HFFc6 (cell line): ENCODE measurements at places on chromosomes 16 and 17. TPM values are rescaled to one million over a fixed set of nuclear protein-coding genes. Genes with fewer than 3 reads are reported as not detected.

DNA sequence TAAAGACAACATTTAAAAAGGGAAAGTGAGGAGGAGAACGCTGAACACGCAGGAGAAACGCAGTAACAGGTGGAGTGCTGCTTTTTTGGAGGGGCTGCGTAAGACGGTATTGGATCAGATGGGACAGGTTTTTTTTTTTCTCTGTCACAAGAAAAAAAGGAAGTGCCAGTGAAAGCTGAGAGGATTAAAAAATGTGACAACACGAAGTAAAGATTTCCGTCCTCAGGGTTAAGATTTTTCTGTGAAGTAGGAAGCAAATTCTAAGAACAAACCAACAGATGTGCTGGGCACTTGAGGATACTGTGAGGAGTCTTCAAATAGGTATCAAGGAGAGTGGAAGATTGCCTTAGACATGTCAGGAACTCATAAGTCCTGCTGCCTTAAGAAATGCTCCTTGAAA lies 5.8 kb upstream of the ABCA9 start:
- DNase-seq: no peak

GRCh38 chr17:73722165-73722564 lies 77.9 kb upstream of the SDK2 start:
- no peak for DNase-seq

- DNase-seq: no peak
These were observed 36.9 kb downstream of the SOCS3 start for GRCh38 chr17:78322858-78323455.

- DNase-seq: no peak
These were observed 5.8 kb upstream of the VPS35L start for GRCh38 chr16:19549673-19550072.

GRCh38 chr17:11182430-11182829 lies 58.6 kb upstream of the SHISA6 start:
- no peak for DNase-seq

- no peak for DNase-seq
These were observed 24.8 kb upstream of the PIK3R6 start for GRCh38 chr17:8892338-8892690.

DNA sequence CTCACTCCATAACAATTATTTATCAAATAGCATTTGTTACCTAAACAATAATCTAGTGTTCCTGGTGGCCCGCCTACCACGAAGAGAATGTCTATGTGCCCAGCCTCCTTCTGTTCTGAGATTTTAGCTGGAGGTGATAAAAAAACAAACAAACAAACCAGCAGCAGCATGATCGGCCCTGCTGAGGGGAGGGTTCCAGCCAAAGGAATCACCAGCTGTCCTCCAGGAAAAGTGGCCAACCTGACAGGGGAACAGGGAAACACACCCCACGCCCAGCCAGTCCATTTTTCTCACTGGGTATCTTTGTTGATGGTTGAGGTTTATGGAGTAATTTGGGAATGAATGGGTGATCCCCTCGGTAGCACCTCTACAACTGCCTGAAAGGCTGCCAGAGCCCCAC lies 203.0 kb upstream of the DYNLRB2 start:
- DNase-seq: no peak

DNA sequence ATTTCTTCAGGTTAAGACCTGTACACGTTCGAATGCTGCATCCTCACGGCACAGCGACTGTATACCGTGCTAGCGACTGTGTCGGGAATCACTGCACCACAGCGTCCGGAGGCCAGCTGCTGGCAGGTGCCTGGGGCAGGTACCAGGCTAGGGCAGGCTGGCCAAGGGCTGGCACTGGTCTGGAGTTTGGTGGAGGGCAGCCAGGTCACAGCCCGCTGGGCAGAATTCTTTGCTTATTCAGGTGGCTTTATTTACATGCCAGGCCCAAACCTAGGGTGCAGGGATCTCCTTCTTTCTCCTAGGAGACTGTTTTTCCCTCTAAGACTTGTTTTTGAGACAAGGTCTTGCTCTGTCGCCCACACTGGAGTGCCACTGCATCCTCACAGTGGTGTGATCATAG lies 37.9 kb downstream of the COTL1 start:
- no peak for DNase-seq

- DNase-seq: no peak
These were observed 3.9 kb downstream of the CNGB1 start for GRCh38 chr16:57966986-57967385.

GRCh38 chr16:65788434-65789140 lies 577.9 kb upstream of the CDH5 start:
- DNase-seq: no peak

DNA sequence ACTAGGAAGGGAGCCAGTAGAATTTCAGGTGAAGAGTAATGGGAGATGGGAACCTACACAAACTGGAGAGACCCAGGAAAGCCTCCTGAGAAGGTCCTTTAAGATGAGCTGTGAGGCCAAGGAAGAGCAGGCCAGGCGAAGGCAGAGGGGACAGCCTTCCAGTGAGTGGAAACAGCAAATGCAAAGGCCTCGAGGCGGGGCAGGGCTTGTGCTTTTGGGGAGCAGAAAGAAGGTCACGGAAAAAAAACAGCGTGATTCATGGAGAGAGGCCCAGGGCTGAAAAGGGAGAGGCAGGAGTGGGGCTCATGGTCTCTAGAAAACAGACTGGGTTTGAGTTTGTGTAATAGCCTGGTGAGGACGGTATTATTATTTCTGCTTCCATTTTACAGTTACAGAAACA lies 386.5 kb upstream of the ASIC2 start:
- DNase-seq: no peak

- DNase-seq: no peak
These were observed 1.6 kb downstream of the IL21R start for GRCh38 chr16:27403601-27403992.

The RCVRN gene
- 0.18 TPM in 1 of 3 replicates, not detected in the others for total RNA-seq

The FBXO39 gene
- total RNA-seq: not detected in 3 replicates

The UNC119 gene
- total RNA-seq: 28.3 to 36.5 TPM (median 36.4 TPM) in 3 replicates

The HOXB9 gene
- total RNA-seq: not detected in 3 replicates
